Mucosa of gallbladder (tissue), 1 donor: ENCODE measurements at places on chromosomes 1 and 21. TPM values are rescaled to one million over a fixed set of nuclear protein-coding genes. Genes with fewer than 3 reads are reported as not detected.

- no peak for DNase-seq
Observed at GRCh38 chr1:23395154-23395724, 25.6 kb upstream of the ZNF436 start.

The PDPN gene
- 37.5 TPM for total RNA-seq

The OR10J1 gene
- not detected for total RNA-seq

The MAN1C1 gene
- total RNA-seq: 18.4 TPM

The TMEM52 gene
- total RNA-seq: 2.4 TPM

The EFNA1 gene
- 100.0 TPM for total RNA-seq
